ENCODE measurements at places on chromosomes 11 and 22. TPM values are rescaled to one million over a fixed set of nuclear protein-coding genes. Genes with fewer than 3 reads are reported as not detected.

The PHETA2 gene
- total RNA-seq: 2.2 TPM

DNA sequence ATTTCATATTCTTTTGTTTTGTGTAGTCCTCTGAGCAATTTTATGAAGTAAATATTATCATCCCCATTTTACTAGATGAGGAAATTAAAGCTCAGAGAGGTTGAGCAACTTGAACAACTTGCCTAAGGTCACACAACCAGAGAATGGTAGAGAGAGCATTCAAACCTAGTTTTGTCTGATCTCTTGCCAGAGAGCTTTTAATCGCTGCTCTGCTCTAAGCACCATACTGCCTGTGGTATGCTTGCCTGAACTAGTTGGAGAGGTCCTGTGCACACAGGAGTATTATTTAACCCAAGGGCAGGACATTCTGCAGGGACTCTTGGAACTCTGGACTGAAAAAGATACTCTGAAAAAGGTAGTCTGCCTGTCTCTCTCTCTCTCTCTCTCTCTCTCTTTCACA is 38.5 kb downstream of the TRAF6 start:
- DNase-seq: no peak
- peaks cover 7% of the 10 kb centered on the region for H3K36me3 ChIP-seq
- no peaks in the 10 kb centered on the region for H3K27me3 ChIP-seq
- peaks cover 39% of the 10 kb centered on the region for H3K4me1 ChIP-seq
- H3K27ac ChIP-seq: no peak overlapping the region

DNA sequence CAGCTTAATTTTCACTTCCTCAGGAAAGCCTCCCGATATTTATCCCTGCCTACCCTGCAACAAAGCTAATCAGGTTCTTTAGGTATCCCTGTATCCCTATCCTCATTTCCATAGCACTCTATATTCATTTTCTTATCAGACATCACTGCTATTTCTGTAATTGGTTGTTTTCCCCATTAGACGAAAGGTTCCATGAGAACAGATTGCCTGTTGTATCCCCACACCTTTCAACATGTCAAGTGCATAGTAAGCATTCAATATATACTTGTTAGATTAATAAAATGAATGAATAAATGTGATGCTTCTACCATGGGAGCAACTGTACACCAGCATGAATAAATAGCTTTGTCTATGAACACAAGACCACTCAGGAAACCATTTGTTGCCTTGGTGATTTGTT is 499.8 kb downstream of the DLG2 start:
- peaks cover 5% of the 10 kb centered on the region for H3K27me3 ChIP-seq
- H3K36me3 ChIP-seq: no peaks in the 10 kb centered on the region
- H3K27ac ChIP-seq: no peak overlapping the region
- no peak overlapping the region for H3K4me3 ChIP-seq
- no peaks in the 10 kb centered on the region for H3K4me1 ChIP-seq

DNA sequence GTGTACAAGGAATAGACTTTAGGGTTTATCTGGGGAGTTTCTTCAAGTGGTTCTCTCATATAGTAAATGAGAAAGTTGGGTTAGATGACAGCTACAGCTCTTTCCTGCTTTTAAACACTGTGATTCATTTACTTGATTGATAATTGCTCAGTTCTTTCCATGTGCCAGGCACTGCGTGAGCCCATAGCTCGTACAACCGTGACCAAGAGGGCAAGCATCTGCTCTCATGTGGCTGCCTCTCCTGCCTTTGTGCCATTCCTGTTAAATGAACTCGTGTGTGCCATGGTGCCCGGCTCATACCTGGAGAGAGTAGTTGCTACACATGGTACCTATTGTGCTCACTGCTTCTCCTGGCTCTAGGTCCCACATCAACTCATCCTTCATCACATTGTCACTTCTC is 206.3 kb downstream of the SNX19 start:
- no peaks in the 10 kb centered on the region for H3K27me3 ChIP-seq
- H3K27ac ChIP-seq: no peak overlapping the region
- H3K4me1 ChIP-seq: peaks cover 4% of the 10 kb centered on the region
- no peak for DNase-seq
- peaks cover 5% of the 10 kb centered on the region for H3K36me3 ChIP-seq

GRCh38 chr11:18836417-18836816 is 44.8 kb upstream of the PTPN5 start:
- H3K36me3 ChIP-seq: peaks cover 2% of the 10 kb centered on the region
- H3K27me3 ChIP-seq: peaks cover 7% of the 10 kb centered on the region
- no peak overlapping the region for H3K4me3 ChIP-seq
- H3K27ac ChIP-seq: no peak overlapping the region
- H3K4me1 ChIP-seq: no peaks in the 10 kb centered on the region
- DNase-seq: no peak

The USH1C gene
- total RNA-seq: 0.72 TPM

The TSSK2 gene
- not detected for total RNA-seq

The H19 gene
- 5,485 TPM for total RNA-seq

- H3K27ac ChIP-seq: no peak overlapping the region
- peaks cover 22% of the 10 kb centered on the region for H3K27me3 ChIP-seq
- no peaks in the 10 kb centered on the region for H3K36me3 ChIP-seq
- peak; percentile 55 for DNase-seq
These were observed 14.8 kb downstream of the CD6 start for GRCh38 chr11:60985991-60986915.

DNA sequence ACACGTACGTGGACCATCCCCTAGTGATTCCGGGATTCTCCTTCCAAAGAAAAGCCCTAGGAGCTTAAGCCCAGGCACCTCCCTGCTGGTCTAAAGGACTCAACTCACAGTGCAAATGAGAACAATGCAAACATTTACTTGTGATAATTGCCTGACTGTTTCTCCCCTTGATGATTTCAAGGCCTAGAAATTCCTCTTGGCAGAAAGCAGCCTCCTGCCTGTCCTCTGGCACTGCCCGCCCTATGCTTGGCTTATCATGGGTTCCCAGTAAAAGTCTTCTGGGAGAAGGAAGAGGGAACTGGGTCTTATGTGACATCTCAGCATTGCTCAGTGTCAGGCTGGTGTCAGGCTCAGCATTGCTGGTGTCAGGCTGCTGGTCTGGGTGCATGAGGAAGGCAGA is 351.8 kb downstream of the SHANK2 start:
- no peak overlapping the region for H3K4me3 ChIP-seq
- no peaks in the 10 kb centered on the region for H3K4me1 ChIP-seq
- DNase-seq: no peak
- no peaks in the 10 kb centered on the region for H3K27me3 ChIP-seq

DNA sequence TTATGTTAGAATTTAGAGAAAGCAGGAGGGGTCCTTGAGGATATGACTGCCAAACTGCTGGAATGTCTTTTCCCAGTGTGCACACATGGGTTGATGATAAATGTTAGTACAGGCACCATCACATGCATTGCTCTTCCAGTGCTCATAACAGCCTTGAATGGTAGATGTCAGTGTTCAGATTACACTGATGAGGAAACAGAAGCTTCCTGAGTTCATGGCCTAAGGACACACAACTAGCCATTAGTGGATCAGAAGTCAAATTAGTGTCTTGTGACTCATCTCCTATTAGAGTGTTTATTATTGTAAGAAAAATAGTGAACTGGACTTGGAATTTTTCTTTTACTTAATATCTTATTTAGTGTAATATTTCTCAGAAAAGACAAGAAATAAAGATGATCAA is 241.5 kb downstream of the DDX10 start:
- peak overlapping the region; percentile 29 for H3K27ac ChIP-seq
- no peak for DNase-seq
- H3K4me1 ChIP-seq: peaks cover 36% of the 10 kb centered on the region
- no peaks in the 10 kb centered on the region for H3K36me3 ChIP-seq
- H3K4me3 ChIP-seq: no peak overlapping the region

DNA sequence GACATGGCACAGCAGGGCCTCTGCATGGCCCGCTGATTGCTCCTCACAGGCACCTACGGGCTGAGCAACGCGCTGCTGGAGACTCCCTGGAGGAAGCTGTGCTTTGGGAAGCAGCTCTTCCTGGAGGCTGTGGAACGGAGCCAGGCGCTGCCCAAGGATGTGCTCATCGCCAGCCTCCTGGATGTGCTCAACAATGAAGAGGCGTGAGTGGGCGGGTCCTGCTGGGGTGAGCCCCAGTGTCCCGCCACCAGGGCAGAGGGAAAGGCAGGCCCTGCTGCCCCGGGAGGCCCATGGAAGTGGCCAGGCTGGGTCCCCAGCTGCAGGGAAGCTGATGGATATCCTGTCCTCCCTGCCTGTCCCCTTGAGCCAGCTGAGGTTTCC is 18.6 kb upstream of the DGCR8 start:
- H3K4me1 ChIP-seq: no peaks in the 10 kb centered on the region
- no peak for DNase-seq
- peaks cover 23% of the 10 kb centered on the region for H3K36me3 ChIP-seq
- no peak overlapping the region for H3K27ac ChIP-seq
- H3K4me3 ChIP-seq: no peak overlapping the region
- H3K27me3 ChIP-seq: no peaks in the 10 kb centered on the region

GRCh38 chr22:32546496-32546895 is 71.9 kb downstream of the FBXO7 start:
- no peak overlapping the region for H3K4me3 ChIP-seq
- H3K4me1 ChIP-seq: peaks cover 3% of the 10 kb centered on the region
- no peak for DNase-seq
- H3K27me3 ChIP-seq: peaks cover 21% of the 10 kb centered on the region

DNA sequence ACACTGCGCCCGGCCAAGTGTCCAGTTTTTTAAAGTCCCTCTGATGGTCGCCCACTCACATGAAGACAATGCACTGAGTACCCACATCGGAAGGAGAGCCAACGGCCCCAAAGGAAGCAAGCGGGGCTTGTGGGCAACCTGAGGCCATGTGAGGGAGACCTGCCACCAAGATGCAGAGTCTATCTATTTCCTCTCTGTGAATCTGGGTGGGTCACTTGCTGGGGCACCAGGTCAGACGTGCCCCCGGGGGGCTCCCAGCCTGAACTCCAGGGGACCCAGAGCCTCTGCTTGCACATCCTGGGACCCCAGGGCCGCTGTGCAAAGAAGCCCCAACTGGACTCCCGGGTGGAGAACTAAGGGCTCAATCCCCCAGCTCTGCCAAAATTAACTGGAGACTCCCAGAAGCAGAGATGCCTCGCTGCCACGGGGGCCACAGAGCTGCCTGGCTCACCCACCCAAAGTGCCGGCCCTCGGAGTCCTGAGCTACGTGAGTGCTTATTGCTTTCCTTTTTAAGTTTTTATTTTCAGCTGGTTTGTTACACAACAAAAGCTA is 106.4 kb downstream of the BRD1 start:
- H3K27ac ChIP-seq: no peak overlapping the region
- no peak overlapping the region for H3K4me3 ChIP-seq
- H3K27me3 ChIP-seq: peaks cover 61% of the 10 kb centered on the region
- no peak for DNase-seq
- no peaks in the 10 kb centered on the region for H3K4me1 ChIP-seq
- H3K36me3 ChIP-seq: no peaks in the 10 kb centered on the region

- no peaks in the 10 kb centered on the region for H3K36me3 ChIP-seq
- H3K4me1 ChIP-seq: peaks cover 43% of the 10 kb centered on the region
These were observed 361.8 kb downstream of the TENM4 start for GRCh38 chr11:79078999-79079398.

DNA sequence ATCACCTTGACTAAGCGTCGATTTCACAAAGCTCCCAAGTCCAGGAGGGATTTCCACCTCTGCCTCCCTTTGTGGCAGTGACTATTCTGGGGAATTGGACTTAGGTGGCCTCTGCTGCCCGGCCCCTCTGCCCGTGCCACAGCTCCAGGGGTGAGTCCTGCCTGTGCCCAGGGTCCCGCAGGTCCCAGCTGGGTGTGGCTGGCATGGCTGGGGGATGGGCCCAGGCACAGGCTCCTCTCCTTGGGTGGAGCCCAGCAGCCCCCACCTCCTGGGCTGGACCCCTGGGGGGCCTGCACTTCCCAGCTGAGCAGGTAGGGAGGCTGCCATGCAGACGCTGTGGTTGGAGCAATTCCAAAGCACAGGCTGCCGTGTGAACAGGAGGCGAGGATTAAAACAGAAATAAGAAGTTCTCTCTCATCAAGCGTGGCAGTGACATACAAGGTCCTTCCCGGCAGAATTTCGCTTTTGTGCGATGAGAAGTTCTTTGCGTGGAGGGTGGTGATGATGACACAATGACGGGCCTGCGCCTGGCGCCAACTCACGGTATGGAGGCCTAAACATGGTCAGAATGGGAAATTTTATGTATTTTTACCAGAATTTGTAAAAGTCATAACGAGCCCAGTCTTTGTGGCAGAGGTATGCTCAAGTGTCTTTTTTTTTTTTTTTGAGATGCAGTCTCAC is 107.3 kb downstream of the BRD1 start:
- no peaks in the 10 kb centered on the region for H3K4me1 ChIP-seq
- no peak overlapping the region for H3K27ac ChIP-seq
- H3K4me3 ChIP-seq: no peak overlapping the region
- no peak for DNase-seq

- peaks cover 19% of the 10 kb centered on the region for H3K4me1 ChIP-seq
- H3K4me3 ChIP-seq: peak overlapping the region; percentile 66
- peak; percentile 93 for DNase-seq
- H3K27me3 ChIP-seq: no peaks in the 10 kb centered on the region
- peak overlapping the region; percentile 99 for H3K27ac ChIP-seq
- no peaks in the 10 kb centered on the region for H3K36me3 ChIP-seq
These were observed 4.3 kb upstream of the OSBPL5 start for GRCh38 chr11:3169255-3170043.

The LRRC55 gene
- not detected for total RNA-seq

The GSC2 gene
- not detected for total RNA-seq

Measured in chondrocyte (in vitro differentiated cells).